ENCODE measurements at places on chromosomes 2 and 18.
A peak's percentile ranks its signal among the peaks of the same experiment; 100 is the strongest.

GRCh38 chr2:197239434-197239833 lies 71.1 kb downstream of the ANKRD44 start:
- no peak for DNase-seq

- DNase-seq: no peak
These were observed 135.0 kb downstream of the SP3 start for GRCh38 chr2:173830170-173830569.

GRCh38 chr2:108575132-108575966 lies 41.1 kb downstream of the LIMS1 start:
- DNase-seq: no peak

DNA sequence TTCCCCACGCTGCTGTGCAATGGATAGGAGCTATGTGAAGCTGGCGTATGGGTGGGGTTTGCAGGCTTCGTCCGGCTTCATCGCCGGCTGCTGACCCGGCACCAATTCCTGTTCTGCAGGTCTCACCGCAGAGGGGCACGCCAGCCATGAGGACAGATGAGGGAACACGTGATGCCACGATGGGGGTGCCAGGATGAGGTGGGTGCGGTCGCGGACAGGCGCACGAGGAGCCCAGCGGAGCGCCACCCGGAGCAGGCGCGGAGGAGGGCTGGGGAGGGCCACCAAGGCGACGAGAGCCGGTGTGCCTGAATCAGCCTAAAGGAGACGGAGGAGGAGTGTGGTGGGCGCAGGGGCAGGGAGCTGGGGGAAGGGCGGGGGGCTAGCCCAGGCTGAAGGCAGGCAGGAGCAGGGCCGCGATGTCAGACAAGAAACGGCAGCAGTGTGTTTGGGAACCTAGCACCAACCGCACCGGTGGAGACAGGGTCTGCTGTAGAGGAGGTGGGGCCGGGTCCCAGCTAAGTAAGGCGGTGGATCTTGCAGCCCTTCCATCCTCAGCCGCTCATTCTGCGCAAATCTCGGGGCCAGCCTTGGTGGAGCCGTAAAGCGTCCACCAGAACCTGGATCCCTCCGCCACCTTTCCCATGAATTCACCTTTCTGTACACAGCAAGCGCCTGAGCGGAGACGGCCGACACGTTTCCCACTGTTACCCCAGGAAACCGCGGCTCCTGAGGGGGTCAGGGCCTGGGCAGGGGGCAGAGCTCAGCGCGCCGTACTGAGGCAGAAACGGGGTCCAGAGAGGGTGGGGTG lies 17.0 kb upstream of the CD8A start:
- no peak for DNase-seq

- DNase-seq: no peak
These were observed 59.2 kb downstream of the RBMS1 start for GRCh38 chr2:160434254-160434948.

DNA sequence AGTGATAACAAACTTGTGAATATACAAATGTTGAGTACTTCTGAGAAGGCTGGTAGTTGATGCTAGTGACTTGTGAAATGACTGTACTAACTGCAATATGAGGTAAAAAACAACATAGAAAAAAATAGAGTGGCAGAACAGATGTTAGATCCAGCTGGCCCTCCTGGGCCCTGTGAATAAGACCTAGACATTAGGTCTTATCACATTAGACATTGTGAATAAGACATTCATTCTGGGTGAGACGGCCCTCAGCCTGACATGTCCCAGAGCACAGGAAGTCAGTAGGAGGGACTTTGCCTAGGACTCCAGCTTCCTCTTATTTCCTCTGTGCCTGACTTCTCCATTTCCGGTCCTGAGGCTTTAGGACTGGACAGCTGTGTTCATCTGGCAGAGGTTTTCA lies 22.9 kb downstream of the DOK1 start:
- DNase-seq: no peak

- DNase-seq: no peak
These were observed 22.0 kb downstream of the FAM178B start for GRCh38 chr2:96964221-96964905.

- DNase-seq: no peak
These were observed 266.7 kb upstream of the MGAT5 start for GRCh38 chr2:133986881-133987795.

DNA sequence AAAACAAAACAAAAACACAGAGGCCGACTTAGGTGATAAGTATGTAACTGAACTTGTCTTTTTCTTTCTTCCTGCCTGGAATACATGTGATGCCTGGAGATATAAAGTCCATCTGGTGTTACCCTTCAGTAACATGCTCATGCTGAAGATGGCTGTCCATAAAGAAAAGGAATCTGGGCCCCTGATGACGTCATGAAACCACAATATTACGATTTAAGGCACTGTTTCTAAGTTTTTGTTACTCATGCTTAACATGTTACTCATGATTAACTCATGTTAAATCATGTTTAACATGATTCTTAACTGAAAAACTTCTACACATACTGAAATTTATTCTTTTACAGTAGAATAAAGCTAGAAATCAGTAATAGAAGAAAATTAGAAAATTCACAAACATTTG lies 49.0 kb downstream of the STRADB start:
- DNase-seq: no peak

DNA sequence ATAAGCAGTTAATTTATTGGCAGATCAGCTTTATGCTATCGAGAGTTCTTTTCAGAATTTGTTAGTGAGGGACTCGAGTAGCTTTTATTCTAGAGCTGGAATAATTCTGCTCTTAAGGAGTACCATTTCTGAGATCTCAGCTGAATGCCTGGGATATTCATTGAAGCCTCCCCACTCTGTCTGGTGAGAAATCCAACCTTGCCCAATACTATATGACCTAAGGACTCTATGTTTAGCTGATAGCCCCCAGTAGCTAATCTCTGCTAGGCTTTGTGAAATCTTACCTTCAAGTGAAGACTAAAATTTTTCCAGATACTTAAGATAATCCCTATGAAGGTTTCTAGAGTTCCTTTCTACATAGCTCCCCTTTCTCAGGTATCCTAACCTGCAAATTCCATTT lies 261.4 kb downstream of the SETBP1 start:
- DNase-seq: no peak

DNA sequence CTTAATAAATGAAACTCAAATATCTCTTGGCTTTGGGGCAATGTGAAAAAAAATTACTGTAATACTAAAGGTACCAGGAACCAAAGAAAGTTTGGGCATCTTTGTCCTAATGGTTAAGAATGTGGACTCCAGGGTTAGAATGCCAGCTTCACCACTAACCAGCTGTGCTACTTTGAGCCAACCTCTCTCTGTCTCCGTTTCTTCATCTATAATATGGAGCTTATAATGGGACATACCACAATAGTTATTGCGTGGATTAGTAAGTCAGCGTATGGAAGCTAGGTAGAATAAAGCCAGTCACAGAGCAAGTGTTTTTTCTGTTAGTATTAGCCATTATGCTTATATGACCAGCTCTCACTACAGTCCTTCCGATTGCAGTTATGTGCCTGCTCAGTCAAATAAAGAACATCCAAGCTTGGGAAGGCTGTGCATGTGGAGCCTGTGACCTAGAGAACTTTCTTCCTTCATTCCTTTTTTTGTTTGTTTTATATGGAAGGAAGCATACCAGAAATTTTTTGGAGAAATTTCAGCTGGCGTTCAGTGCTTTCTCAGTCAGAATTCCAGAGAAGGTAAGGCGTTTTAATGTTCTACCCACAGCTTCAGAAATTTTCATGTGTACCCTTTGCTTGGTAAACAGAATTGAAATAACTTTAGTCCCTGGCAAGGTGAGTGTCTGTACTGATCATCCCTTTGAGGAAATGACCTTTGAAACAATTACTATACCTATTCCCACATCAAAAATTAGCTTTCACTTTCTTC lies 114.0 kb upstream of the RND3 start:
- DNase-seq: no peak

DNA sequence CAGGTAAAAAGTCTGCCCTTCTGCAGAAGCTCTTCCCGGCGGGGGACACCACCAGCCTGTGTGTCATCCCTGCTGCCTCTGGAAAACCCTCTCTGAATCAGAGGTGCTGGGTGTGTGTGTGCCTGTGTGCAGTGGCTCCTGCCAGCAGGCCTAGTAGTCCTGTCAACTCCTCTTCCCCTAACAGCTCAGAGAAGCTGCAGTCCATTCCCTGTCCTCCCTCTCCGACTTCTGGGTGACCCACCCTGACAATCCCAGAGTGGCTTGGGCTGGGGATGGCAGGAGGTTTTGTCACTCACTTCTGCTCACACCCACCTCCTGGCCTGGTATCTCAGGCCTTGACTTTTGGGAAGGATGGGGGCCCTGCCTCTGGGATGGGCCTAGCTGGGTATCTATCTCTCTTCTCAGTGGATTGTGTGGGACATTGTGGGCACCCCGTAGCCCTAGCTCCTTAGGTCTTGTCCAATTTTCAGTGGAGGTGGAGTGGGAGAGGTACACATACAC lies 2.3 kb downstream of the WNT10A start:
- no peak for DNase-seq

DNA sequence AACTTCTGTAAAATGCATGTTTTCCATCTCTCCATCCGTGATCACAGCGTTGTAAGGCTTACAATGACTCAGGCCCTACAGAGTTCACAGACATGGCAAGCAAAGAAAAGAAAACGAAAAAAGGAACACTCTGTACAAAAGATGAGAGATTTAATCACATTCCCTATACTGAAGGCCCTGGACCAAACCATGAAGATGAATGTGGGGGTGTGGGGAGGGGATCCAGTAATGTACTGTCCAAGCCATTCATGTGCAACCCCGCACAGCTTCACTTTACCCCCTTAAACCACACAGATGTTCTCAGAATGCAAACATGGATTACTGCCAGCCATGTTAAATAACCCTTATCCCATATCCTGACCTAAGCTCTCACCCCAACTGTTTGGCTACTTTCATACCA lies 391.1 kb downstream of the NCKAP5 start:
- DNase-seq: no peak

- no peak for DNase-seq
These were observed 30.9 kb upstream of the CYP26B1 start for GRCh38 chr2:72178551-72178950.

DNA sequence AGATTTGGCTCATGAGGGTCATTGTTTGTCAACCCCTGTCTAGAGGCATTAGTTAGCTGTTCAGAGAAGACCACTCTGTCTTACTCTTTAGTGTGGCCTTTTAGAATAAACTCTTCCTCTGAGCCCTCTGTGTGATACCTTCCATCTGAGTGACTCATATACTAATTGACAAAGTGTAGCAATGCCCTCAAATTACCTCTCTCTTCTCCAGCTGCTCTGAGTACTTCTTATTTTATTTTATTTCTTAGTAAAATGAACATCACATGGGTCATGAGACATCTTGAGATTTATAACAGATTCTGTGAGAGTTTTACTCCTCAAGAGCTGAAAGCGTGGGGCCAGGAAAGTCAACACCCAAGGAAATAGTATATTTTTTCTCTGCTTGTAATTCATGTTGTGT lies 67.4 kb downstream of the KCTD18 start:
- no peak for DNase-seq

GRCh38 chr2:115083225-115083624 lies 640.8 kb downstream of the DPP10 start:
- DNase-seq: no peak

DNA sequence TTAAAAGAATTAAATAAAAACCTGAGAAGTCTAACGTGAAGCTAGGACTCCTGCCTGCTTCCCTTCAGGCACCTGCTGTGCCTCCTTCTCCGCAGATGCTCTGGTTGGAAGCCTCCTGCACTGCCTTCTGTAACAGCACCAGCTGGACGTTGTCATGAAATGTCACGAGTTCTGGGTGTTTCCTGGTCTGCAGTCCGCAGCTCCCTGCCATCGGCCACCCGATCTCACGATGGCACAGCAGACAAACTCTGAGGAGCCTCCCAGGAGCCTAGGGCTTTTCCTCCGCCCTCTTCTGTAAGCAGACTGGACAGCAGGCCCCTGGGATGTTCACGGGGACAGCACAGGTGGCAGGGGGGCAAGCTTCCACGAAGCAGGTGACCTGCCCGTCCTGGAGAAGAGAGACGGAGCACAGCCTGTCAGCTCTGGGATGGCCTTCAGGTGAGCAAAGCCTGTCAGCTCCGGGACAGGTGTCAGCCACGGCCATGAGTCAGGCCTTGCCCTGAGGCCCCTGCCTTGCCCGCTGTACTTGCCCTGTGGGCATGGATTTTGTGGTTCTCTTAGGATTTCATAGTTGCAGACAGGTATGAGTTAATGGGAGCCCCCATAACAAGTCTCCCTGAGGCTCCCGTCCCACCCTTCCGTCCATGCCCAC lies 110.3 kb downstream of the PXDN start:
- DNase-seq: no peak

DNA sequence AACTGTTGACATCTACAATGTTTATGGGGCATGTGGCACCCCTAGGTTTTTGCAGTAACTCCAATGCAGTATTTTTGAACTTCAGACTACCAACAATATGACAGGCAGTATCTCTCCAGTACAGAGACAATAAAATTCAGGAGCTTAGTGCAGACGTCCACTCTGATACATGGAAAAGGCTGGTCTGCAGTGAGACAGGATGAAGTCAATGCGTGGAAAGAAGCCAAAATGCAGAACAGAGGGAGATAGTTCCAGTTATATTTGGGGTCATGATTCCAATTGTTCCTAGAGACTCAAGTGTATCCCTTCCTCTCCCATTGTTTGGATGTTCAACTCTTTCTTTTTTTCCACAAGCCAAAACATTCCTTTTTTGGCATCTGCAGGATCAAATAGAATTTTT lies 18.7 kb upstream of the SMAD2 start:
- DNase-seq: no peak

- DNase-seq: peak; percentile 45
These were observed 1.2 kb downstream of the ST3GAL5 start for GRCh38 chr2:85887566-85888019.

- no peak for DNase-seq
These were observed 65.6 kb downstream of the TLK1 start for GRCh38 chr2:171095014-171095582.

- DNase-seq: peak; percentile 48
These were observed 70.6 kb downstream of the SH3YL1 start for GRCh38 chr2:193141-193671.

- no peak for DNase-seq
These were observed 138.9 kb downstream of the RBMS1 start for GRCh38 chr2:160354677-160355076.

DNA sequence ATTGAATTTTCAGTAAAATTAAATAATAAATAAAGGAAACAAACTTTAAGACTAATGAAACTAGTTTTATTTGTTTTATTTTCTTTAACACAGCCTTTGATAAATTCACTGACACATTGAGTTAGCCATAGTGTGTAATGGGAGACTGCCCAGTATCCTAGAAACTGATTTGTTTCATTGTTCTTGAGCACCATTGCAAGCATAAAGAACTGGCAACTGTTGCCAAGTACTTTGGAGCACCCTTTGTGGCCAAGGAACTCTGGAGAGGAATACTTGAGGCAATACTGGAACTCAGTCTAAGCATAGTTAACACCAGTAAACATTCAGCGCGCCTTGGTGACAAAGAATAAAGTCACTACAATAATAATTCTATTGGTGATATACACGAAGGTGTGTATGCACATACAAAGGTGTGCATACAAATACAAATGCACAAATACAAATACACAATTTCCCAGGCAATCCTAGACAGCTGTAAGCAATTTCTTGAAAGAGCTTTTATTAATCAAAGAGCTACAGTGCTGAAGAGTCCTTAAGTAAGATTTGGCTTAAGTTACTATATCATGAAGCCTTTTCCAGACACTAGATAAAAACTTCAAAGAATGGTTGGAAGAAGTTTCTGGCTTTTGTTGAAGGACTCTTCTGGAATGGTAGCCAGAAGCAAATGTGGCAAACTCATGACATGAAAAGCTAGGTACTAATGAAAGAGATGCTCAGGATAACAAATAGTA lies 1371.2 kb downstream of the LRP1B start:
- no peak for DNase-seq
